ENCODE measurements at places on chromosomes 16 and 17.
A peak's percentile ranks its signal among the peaks of the same experiment; 100 is the strongest.

DNA sequence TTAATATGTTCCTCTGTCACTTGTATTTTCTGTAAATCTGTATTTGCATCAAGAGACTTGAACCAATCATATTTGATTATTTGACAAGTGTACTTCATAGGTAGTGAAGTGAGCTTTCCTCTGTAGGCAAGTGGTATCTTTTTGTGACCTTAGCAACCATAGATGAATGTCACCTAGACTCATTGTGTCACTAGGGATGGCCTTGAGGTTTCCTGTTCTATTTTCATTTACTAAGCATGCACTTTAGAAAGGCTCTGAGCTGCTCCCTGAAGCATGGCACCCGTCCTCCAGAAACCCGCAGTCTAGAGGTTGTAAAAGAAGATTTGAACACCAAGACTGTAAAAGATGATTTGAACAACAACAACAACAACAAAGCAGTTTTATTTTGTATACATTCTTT, 151.7 kb downstream of the PRKCB start:
- DNase-seq, result no peak

DNA sequence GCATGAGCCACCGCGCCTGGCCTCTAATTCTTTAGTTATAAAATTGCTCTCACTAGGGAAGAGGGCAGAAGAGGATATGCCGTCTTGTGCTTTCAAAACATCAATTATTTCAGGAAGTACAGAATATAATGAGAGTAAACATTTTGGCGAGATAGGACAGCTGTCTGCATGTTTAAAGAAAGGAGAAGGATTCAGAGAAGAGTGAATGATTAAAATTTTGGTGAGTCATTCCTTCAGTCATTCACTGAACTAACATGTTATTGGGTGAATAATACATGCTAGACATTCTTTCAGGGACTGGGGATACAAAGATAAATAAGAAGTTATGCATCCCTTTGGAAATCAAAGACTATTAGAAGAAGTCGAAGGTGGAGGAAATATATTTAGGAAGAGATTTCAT, 590.3 kb upstream of the GOT2 start:
- DNase-seq, result no peak

- DNase-seq, result no peak
Observed at GRCh38 chr16:59108374-59108773, 374.3 kb upstream of the GOT2 start.

- no peak for DNase-seq
Observed at GRCh38 chr17:21298056-21298982, 13.8 kb downstream of the MAP2K3 start.

- no peak for DNase-seq
Observed at GRCh38 chr17:28065706-28066105, 23.2 kb downstream of the NLK start.

DNA sequence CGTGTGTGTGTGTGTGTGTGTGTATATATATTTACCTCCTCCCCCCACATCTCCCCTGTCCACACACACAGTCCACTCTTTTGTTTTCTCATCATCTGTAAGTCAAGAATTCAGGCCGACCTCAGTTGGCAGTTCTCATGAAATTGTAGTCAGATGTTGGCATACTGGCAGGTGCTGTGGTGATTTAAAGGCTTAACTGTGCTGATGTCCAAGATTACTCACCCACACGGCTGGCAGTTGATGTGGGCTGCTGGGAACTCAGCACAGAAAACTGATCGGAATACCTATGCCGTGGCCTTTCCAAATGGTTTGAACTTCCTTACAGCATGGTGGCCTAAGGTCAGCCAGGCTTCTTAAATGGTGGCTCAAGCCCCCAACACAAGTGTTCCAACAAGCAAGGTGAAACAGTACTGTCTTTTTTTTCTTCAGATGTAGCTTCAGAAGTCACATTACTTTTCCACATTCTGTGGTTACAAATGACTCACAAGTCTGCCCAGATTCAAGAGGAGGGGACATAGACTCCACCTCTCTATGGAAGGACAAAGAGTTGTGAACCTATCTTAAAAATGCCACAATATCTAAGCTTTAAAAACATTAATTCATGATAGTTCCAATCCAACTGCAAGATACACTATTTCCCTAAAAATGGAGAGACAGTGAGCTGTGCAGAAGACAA, 198.5 kb upstream of the HS3ST4 start:
- DNase-seq, result no peak

GRCh38 chr17:69314246-69315065, 12.5 kb downstream of the ABCA5 start:
- no peak for DNase-seq

GRCh38 chr17:40671282-40671681, 6.3 kb upstream of the KRT222 start:
- no peak for DNase-seq

- peak; percentile 39 for DNase-seq
Observed at GRCh38 chr17:7133424-7133823, 18.8 kb upstream of the ASGR2 start.

DNA sequence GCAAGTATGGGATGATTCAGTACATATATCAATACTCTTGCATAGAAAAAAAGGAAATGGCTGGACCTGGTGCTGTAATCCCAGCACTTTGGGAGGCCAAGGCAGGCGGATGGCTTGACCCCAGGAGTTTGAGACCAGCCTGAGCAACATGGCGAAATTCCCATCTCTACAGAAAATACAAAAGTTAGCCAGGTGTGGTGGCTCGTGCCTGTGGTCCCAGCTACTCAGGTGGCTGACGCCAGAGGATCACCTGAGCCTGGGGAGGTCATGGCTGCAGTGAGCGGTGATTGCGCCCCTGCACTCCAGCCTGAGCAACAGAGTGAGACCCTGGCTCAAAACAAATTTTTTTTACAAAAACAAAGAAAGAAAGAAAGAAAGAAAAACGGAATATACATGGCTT, 7.1 kb upstream of the SGF29 start:
- DNase-seq, result no peak

DNA sequence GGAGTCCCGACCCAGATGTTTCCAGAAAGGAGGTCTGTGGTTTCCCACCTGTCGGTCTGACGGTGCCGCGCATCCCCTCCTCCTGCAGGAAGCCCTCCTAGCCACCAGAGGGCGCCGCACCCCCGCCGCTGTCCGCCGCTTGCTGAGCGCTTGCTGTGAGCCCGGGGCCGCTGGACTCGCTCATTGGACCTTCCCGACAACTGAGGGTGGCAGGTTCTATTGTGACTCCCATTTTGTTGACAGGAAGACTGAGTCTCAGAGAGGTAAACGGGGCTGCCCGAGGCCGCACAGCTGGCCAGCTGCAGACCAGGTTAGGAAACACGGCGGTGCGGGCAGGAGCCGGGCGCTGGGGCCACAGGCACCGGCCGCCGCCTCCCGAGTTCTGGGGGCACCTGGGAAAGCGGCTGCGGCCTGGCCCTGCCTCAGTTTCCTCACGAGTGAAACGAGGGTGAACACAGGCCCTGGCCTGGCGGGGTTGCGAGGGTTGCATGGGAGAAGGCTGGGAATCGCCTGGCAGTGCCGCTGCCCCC, 191.1 kb upstream of the CIBAR2 start:
- DNase-seq, result peak; percentile 81

DNA sequence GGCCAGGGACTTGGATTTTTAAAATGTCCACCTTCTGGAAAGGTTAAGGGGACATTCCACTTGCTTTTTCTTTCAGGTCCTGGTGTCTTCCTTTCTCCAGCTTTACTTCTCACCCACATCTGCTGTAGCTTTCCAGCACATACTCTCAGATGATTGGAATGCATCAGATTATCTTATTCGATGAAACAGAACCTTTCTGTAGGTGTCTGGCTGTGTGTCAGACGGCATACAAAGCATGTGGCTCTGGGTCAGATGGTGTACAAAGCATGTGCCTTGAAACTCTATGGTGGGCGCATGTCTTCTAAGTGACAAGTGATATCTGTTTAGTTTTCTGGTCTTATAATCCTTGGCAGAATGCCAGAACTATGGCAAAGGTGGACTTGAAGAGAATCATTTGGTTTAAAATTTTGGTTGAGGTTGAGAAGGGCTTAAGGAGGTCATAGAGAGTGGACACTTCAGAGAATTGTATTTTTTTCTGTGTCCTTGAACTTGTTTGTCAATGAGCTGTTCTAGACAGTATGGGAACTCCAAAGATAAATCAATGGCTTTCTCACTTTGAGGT, 125.3 kb downstream of the FTO start:
- no peak for DNase-seq

- no peak for DNase-seq
Observed at GRCh38 chr16:17068524-17068923, 402.2 kb downstream of the XYLT1 start.

- DNase-seq, result no peak
Observed at GRCh38 chr17:56983366-56983765, 5.4 kb downstream of the SCPEP1 start.

- no peak for DNase-seq
Observed at GRCh38 chr17:5210614-5211252, 19.1 kb upstream of the ZNF594 start.

- DNase-seq, result no peak
Observed at GRCh38 chr17:41848788-41849187, 11.2 kb downstream of the KLHL10 start.

DNA sequence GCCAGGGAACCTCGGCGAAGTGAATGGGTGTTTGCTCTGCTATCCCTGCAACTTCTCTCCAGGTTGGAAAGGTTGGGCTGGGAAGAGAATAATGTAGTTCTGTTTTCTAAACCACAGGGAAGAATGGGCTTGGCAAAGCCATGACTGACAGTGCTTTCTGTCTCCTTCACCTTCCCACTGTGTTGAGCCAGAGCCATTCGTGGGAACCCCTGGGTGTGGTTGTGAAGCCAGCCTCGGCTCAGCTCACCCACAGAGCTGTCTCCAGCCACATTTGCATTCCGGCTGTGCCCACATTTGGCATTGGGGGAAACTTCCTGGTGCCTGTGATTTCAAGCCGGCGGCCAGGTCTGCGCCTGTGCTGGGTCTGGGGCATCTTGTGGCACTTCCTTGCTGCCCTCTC, 39.9 kb downstream of the BAIAP2 start:
- no peak for DNase-seq

DNA sequence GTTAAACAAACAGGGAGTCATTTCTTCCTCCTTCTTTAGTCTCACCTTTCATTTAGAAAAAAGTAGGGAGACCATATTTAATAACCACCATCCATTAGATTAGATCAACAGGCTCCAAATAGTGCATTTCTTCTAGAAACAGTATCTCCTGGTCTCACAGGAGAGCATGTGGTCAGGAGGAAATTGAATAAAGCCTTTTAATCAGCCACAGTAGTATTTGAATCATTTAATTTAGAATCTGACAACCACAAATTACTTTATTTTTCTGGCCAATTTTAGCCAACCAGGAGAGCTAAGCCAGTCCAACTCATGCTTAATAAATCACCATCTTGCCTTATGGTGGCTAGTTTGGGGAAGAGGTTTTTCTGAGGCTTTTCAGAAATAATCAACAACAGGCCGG, 26.3 kb upstream of the ZFP90 start:
- no peak for DNase-seq

- no peak for DNase-seq
Observed at GRCh38 chr16:8894736-8895334, 12.7 kb downstream of the LITAFD start.

GRCh38 chr17:43199633-43200032, 12.0 kb upstream of the TMEM106A start:
- DNase-seq, result no peak

- DNase-seq, result no peak
Observed at GRCh38 chr16:1980030-1980769, 1.1 kb downstream of the NOXO1 start.

DNA sequence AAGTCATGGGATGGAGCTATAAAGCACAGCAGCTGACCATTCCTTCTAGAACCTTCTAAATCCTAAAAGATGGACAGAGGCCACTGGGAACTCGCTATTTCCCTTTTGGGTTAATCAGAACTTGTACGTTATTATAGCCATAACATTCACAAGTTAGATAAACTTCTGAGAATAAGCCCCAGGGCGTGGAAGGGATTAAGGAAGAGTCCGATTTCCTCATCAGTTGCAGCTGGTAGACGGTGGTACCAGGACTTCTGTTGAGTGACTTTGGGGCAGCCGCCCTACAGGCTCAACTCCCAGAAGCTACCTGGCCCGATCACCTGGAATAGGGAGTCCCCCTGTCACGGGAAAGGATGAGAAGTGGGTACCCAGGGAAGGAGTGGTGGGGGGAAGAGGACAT, 370.1 kb upstream of the ZFHX3 start:
- DNase-seq, result no peak

DNA sequence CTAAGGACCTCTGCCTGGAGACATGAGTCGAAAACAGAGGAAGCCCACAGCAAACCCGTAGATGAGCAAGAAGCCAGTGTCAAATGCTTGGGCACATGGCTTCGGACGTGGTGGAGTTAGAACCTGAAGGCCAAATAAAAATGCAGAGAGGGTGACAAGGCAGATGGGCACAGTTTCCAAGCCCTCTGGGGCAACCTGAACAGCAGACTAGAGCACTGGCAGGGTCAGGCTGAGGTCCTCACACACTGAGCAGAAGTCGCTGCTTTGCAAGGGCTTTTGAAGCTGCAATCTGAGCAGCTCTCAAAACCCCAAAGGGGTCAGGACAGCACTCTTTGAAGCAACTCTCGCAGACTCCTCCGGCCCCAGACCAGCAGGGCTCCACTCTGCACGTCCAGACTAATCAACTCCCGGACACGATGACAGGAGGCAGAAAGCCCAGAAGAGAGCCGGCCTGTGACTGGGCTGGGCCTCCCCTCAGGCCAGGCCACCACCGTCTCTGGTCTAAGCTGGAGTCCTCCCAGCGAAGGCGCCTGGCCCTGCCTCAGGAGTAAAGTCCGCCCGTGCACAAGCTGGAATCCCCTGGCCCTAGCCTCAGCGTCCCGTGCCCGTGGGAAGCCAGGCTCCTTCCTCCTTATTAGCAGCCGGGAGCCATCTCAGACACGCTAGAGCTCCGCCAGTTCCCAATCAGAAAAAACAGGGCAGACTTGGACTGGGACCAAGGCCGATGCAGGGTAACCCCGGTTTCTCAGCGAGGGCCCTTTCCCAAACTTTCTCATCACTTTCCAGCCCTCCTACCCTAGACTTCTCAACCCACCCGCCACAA, 924 bp downstream of the SMARCD2 start:
- no peak for DNase-seq

GRCh38 chr16:19288872-19289799, 3.6 kb downstream of the CLEC19A start:
- DNase-seq, result no peak
